Stimulated activated CD8-positive, alpha-beta memory T cell treated with anti-CD3 and anti-CD28 coated beads, Interleukin-12 subunit alpha, Interleukin-12 subunit beta, amount 100 ng/mL, for 1 hour (primary cell): ENCODE measurements at places on chromosomes 1 and 21.

DNA sequence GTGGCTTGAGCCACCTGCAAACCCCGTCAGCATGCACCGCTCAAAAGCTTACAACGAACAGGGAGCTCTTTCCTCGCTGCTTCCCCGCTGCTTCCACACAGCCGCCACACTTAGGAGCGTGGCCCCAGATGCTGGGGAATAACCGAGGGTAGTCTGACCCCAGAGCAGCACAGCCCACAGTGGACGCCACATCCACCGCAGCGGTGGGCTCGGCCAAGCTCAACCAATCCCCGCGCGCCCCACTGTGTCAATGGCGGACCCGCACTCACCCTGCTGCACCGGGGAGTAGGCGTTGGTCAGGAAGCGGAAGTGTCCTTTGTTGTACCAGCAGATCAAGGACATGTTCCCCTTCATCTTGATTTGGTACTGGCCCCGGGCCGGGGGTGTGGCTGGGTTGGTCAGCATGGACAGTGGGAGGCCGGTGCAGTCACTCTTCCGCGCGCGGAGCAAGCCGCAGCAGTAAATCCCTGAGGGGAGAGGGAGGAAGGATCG, 93.5 kb downstream of the PGBD5 start:
- no peak for DNase-seq

- no peak for DNase-seq
Observed at GRCh38 chr1:94654459-94654858, 112.9 kb upstream of the F3 start.

- no peak for DNase-seq
Observed at GRCh38 chr21:17388226-17388625, 124.6 kb upstream of the CXADR start.

- no peak for DNase-seq
Observed at GRCh38 chr1:235275836-235276235, 52.1 kb downstream of the ARID4B start.

DNA sequence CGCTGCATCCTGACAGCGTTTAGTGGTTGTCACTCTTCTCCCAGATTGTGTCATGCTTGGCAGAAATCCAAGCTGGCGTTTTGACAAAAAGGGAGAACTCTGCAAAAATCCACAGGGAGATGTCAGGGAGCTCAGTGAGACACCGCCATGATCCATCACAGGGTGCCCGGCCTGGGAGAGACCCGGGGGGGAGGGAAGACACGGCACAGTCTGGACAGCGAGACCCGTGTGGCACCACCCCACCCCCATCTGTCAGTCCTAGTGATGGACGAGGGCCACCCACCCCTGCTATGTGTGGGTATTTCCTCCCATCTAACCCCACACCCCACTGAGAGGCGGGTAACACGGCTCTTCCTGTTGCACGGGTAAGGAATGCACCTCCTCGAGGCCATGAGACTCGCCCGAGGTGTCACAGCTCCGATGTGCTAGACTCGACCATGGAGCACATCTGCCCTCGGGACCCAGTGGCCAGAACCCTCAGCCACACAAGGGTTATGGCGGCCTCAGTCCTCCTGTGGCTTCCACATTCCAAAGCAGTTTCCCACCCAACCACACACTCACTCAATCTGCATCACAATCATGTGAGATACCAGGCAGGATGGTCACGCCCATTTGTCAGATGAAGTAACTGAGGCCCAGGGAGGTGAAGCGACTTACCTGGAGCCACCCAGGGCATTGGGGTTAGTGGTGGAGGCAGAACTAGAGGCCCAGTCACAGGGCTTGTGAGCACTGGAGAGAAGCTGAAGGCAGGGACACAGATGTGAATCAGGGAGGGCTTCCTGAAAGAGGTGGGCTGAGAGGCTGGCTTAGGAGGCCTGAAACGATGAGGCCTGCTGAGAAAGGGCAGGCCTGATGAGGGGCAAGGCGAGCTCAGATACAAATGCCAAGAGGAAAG, 688.5 kb downstream of the MATN1 start:
- no peak for DNase-seq

DNA sequence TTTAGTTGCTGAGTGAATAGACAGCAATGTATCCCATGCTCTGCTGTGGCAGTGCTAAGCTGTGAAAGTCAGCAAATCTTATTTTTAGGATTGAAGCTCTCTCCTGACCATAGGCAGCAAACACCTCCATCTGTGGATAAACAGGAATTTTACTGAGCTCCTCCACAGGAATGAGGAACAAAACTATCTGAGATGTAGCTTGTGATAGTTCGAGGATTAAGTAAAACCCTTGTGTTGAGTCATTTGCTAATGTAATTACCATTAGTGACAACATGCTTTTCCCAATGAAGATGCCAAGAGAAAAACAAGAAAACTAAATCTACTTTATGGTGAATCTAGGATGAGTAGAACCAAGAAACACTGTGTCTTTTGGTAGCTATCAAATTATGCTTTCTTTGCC, 122.7 kb downstream of the CLEC20A start:
- DNase-seq: no peak

DNA sequence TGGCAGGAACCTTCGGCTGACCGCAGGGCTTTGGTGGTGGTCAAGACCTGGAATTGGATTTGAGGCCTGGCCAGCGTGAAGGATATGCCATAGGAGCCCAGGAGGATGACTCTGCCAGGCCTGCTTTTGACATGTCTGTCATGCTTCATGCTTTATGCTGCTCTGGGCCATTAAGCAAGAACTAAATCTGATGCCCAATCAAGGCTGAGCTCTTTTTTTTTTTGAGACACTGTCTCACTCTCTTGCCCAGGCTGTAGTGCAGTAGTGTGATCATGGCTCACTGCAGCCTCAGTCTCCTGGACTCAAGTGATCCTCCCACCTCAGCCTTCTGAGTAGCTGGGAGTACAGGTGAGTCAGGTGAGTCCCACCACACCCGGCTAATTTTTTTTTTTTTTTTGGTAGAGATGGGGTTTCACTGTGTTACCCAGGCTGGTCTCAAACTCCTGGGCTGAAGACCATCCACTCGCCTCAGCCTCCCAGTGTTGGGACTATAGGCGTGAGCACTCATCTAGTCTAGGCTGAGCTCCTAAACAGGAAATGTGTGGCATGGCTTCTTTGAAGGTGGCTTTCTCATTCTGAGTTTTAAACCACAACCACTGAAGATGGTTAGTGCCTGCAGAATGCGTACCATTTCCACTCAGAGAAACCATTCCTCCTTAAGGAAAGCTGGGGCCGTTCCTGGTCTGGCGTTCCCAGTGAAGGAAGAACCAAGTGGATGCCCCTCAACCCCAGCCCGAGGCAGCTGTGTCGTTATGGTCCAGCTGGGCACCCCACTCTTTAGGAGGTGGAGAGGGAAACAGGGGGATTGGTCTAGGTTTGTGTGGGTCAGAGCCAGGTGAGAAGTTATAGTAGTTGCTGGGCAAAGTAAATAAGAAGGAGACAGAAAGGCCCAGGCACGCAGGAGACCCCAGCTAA, 34.2 kb upstream of the ATP5PO start:
- DNase-seq: no peak

DNA sequence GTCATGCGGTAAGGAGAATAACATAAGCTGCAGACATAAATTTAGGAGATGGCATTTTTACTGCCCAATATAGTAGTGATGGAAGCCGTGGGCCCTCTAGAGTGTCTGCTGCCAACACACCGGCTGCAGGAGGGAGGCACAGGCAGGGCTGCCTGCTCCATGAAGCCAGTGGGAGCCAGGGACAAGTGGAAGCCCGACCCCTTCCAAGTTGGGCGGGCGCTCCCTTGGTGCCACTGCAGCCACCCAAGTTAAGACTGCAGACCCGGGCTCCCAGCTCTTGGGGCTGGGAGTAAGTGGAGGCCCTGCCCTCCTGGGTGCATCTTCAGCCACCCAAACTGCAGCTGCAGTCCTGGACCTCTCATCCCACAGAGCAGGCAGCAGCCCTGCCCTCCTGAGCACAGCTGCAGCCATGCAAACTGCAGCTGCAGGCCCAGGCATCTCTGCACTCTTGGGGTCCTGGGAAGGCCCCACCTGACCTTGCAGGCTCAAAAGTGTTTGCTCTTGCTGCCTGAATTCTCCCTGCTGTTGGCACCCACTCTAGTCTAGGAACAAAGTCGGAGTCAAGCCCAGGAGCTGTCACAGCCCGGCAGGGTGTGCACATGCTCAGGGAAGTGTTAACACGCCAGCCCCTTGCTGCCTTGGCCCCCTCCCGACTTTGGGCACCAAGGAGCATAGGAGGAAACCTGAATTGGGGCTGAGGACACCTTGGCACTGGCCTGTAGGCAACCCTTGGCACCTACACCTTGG, 437.2 kb upstream of the PRMT6 start:
- no peak for DNase-seq

- DNase-seq: no peak
Observed at GRCh38 chr1:34419663-34420136, 243.0 kb downstream of the C1orf94 start.

DNA sequence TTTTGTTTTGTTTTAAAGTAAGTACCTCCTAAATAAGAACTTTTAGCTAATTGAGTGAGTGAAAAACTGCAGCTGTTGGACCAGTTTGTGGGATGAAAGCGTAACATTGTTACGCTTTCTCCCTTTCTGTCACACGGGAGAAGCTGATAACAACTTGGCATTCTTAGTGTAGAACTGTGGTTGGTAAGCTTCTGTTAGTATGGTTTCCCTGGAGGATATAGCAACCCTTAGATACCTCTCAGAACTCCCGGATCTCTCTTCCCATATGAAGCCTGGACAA, 98.2 kb downstream of the CACHD1 start:
- no peak for DNase-seq

- no peak for DNase-seq
Observed at GRCh38 chr1:223500560-223501425, 107.6 kb downstream of the CCDC185 start.

- no peak for DNase-seq
Observed at GRCh38 chr21:15706696-15707095, 23.1 kb upstream of the USP25 start.

- no peak for DNase-seq
Observed at GRCh38 chr1:185477638-185478580, 160.9 kb upstream of the IVNS1ABP start.

DNA sequence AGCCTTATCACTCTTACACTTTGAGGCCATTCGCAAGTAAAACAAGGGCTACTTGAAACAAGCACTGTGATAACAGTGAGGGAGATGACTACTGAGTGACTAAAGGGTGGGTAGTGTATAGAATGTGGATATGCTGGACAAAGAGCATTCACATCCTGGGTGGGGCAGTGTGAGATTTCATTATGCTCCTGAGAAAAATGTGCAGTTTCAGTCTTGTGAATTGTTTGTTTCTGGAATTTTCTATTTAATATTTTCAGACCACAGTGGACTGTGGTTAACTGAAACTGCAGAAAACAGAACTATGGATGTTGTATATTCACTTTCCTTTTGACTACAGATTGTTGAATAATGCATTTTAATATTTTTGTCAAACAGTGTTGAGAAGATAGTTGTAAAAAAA, 25.1 kb upstream of the B3GALT2 start:
- DNase-seq: no peak

GRCh38 chr1:103783944-103784377, 34.3 kb downstream of the AMY1C start:
- DNase-seq: no peak

- no peak for DNase-seq
Observed at GRCh38 chr1:61638296-61638695, 86.6 kb downstream of the TM2D1 start.

- DNase-seq: no peak
Observed at GRCh38 chr1:230855886-230856285, 12.4 kb downstream of the C1orf198 start.

DNA sequence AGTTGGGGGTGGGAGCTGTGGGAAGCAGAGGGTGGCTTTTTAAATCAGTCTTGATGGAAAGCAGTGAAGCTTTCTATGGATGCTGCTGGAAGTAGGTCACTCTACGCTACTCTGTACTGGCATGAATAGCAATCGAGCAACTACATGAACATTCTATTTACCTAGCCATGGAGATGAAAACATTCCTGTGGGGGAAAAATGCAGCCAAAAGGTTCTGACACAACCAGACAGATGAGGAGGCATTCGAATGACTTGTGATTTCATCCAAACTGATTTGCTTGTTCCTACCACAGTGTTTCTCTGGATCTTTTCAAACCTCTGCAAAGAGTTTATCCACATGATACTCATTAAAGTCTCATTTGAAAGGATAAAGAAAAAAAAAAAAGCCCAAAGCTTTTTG, 95.0 kb downstream of the ASTN1 start:
- no peak for DNase-seq

DNA sequence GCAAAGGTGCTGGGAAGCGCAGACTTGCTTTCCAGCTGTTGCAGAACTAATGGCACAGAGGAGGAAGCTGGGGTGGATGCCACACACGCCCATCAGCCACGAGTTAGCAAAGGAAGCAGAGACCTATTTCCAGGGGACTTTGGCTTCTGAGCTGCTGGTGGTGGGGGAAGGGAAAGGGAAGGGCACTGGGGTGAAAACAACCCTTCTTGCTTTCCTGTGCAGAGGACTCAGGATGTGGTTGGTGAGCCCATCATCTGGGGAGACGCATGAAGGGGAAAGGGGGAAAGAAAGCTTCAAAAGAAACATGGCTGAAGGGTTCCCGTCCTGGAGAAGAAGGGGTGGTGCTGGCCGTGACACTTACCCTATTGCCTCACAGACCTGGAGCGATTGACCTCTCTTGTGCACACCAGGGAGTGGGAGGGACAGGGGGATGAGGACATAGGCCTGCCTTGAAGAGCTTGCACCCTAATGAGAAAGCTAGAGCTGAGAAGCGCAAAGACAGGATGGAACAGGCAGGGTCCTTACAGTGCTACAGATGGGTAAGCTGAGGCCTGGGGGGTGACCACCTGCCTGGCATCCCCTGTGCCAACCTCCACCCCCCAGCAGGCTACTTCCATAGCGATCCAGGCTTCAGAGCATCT, 140.8 kb upstream of the RAB4A start:
- DNase-seq: no peak

GRCh38 chr21:26748066-26748465, 97.1 kb downstream of the ADAMTS1 start:
- DNase-seq: no peak

GRCh38 chr1:85347908-85348307, 71.5 kb upstream of the BCL10 start:
- DNase-seq: no peak
